HS-27A (cell line): ENCODE measurements at places on chromosomes 13 and 19.

DNA sequence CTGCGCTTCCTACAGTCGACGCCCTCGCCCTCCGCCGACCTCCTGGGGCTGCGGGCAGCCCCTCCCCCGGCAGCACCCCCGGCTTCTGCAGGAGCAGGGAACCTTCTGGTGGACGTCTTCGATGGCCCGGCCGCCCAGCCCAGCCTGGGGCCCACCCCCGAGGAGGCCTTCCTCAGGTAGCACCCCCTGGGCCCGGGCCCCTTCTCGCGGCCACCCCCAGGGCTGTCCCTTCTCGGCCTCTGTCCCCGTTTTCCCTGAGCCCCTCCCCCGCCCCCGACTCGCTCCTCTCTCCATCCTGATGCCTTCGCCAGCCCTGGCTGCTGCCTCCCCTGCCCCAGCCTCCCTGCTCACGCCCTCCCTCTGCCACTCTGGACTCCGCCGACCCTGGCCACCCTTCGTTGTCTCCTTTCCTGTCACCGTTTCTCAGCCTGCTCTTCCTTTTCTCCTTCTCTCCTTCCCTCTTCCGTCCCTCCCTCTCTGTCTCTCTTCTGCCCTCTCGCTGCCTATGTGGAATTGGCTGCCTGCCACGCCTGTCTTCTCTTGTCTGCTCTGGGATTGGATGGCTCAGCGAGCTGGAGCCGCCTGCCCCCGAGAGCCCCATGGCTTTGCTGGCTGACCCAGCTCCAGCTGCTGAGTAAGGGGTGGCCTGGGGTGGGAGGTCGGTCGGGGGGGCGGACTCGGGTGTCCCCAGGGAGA, 11.0 kb downstream of the FUZ start:
- no peak for DNase-seq

DNA sequence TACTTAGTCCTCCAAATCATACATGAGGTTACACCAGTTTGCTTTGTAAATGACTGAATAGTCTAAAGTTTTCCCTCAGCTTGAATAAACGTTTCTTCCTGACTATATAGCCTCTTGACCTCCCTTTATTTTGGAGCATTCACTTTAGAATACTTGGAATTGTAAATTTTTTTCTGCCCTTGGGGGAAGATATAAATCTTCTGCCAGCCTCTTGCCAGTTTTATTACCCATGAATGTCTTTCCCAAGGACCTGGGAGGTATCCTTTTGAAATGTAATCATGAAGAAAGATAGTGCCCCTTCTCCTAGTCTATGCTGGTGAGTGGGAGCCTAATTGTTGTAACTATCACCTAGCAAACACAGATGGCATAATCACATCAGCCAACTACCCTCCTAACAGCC, 2033.9 kb upstream of the PCDH20 start:
- DNase-seq: no peak

- DNase-seq: no peak
These were observed 385.8 kb downstream of the KCNRG start for GRCh38 chr13:50401049-50401505.

DNA sequence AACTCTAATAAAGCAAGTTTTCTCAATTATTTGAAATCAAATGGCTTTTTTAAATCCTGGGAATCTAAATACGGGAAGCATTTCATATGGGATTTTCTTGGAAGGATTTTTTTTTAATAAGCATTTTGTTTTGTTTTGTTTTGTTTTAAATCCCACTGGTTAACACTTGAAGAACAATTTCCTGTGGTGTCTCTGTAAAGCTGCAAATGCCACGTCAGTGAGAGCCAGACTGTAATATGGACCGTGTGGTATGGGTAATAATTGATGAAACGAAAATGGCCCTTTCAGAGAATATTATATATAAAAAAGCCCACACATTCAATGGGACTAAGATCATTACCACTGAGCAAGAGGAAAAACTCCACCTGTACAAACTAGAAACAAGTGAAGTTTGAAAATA, 33.9 kb upstream of the MIR17HG start:
- DNase-seq: no peak

- DNase-seq: no peak
These were observed 93.8 kb downstream of the CRYL1 start for GRCh38 chr13:20431687-20432384.

- DNase-seq: no peak
These were observed at the start of gene KLC3 for GRCh38 chr19:45340232-45340898. KLC3 (plus strand) TSS chr19:45340750; CDS start chr19:45345542, 4,792 bp downstream.

DNA sequence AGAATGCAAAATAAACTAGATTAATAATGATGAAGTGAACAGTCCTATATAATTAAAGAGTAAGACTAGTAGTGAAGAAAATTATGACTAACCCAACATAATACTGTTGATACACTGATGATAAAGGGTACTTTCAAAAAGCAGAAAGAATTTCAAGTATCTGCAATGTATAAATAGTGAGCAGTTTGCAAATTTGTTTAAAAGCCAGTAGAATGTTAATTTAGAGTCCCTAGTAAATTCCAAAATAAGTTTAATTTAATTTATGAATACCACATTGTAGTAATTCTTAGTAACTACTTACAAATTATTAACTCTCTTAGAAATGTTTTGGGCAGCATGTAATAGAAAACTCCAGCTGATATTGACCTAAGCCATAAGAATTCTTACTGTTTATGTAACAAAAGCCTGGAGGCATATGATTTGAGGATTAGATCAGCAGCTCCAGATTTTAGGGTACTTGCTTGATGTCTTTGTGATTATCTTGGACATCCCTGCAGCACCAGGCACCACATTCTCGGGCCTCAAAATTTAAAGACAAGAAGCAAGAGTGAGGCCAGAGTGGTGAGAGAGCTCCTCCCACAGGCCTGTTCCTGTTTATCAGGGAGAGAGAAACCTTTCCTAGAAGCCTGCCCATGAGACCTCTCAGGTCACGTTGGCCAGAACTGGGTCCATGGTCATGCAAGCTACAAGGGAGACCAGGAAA, 67.6 kb upstream of the TDRD3 start:
- DNase-seq: no peak

DNA sequence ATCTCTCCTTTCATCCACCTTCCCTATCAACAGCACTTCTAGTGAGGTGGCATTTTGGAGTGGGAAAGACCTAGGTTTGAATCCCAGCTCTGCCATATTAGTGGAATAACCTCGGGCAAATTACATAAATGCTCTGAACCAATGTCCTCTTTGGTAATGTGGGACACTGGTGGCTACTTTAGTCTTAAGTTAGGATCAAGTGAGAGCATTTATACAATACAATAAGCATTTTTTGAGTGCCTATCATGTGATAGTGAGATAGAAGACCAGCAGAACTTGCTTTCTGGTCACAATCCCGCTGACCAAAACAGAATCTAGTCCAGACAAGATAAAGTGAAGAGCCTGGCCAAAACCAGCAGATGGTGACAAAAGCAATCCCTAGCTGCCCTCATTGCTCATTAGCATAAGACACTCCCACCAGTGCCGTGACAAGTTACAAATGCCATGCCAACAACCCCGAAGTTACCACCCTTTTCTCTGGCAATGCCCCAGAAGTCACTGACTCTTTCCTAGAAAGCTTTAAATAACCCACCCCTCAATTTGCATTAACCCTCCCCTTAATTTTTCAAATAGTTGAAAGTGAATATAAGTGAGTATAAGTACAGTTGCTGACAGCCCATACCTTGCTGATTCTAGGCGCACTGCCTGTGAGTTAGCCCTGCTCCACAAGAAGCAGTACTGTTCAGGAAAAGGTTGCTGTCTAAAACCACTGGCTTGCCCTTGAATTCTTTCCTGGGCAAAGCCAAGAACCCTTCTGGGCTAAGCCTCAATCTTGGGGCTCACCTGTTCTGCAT, 28.9 kb upstream of the KPNA3 start:
- DNase-seq: no peak
